ENCODE measurements at places on chromosomes 2 and 18. TPM values are rescaled to one million over a fixed set of nuclear protein-coding genes. Genes with fewer than 3 reads are reported as not detected.
A peak's percentile ranks its signal among the peaks of the same experiment; 100 is the strongest.

The GAREM1 gene
- 21.0 TPM for total RNA-seq

The ERICH2 gene
- total RNA-seq, result 19.7 TPM

The PIEZO2 gene
- total RNA-seq, result 6.5 TPM

The TRIM43 gene
- total RNA-seq, result not detected

The UGT1A9 gene
- not detected for total RNA-seq

The SKA1 gene
- total RNA-seq, result 0.76 TPM

The SERPINB7 gene
- total RNA-seq, result not detected

The EPB41L5 gene
- 182 TPM for total RNA-seq

The CDH20 gene
- not detected for total RNA-seq

DNA sequence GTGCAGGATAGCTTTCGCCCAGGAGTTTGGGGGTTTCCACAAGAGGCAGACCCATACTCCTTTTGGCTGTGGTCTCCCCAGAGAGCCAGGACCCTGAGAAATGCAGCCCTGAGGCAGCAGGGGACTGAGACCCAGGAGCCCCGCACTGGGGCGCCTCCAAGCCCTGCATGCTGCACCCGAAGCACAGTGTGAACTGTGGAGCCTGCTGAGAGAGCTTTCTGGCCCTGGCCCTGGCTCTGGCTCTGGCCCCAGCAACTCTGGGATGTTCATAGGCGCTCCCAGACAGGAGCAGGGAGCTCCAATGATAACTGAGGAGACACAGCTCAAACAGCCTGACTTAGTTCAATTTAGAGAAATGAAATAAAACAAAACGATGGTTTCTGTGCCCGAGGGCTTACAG, 96.4 kb upstream of the TEX51 start:
- no peak for DNase-seq
- H3K27me3 ChIP-seq, result no peaks in the 10 kb centered on the region
- H3K27ac ChIP-seq, result no peak overlapping the region

DNA sequence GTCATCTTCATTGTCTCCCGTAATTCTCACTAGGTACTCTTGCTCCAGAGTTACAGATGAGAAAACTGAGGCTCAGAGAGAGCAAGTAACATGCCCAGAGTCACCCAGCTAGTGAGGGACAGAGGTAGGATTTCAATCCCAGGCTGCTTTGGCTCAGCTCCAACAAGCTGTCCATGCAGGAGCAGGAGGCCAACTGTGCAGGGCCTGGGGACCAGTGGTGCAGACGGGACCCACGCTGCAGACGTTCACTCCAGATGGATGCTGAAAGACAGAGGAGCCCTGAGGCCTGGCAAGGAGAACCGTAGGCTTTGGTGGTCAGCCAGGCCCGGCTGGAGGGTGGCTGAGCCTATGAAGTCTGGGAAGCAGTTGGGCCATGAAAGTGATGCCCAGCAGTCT, 102.6 kb downstream of the MCFD2 start:
- peaks cover 39% of the 10 kb centered on the region for H3K4me1 ChIP-seq
- H3K27ac ChIP-seq, result peak overlapping the region; percentile 86
- DNase-seq, result no peak
- no peaks in the 10 kb centered on the region for H3K36me3 ChIP-seq
- H3K27me3 ChIP-seq, result no peaks in the 10 kb centered on the region
- no peak overlapping the region for H3K4me3 ChIP-seq

DNA sequence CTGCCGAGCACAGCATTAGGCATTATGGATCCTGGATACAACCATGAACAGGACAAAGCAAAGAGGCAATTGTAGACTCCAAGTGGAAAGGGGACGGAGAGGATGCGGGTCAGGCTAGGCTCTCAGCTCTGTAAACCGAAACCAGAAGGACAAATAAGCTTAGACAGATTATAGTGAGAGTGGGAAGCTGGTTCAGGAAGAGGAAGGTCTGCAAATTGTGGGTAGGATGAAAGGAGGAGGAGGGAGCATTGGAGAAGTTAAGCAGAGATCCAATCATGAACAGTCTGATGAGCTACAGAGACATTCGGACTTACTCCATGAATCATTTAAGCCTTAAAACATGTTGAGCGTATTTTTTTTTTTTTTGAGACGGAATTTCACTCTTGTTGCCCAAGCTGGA, 3.0 kb downstream of the MSH6 start:
- no peak overlapping the region for H3K4me3 ChIP-seq
- H3K27me3 ChIP-seq, result no peaks in the 10 kb centered on the region
- DNase-seq, result no peak
- H3K36me3 ChIP-seq, result no peaks in the 10 kb centered on the region

DNA sequence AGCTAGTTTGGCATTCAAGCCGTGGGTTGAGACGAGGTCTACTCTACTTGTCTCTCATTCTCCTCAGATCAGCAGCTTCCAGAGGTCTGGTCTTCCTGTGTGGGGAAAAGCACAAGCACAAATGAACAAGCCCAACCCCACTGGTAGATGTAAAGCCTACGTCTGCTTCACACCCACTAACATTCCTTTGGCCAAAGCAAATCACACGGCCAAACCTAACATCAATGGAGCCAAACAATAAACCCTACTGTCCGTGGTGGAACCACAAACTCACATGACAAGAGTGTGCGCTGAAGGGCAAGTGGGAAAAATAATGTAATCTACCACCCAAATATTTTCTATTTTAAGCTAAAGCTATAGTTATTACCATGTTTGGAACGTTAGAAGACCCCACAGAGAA, 179.3 kb upstream of the MGAT5 start:
- no peaks in the 10 kb centered on the region for H3K27me3 ChIP-seq
- no peak overlapping the region for H3K4me3 ChIP-seq
- DNase-seq, result no peak

DNA sequence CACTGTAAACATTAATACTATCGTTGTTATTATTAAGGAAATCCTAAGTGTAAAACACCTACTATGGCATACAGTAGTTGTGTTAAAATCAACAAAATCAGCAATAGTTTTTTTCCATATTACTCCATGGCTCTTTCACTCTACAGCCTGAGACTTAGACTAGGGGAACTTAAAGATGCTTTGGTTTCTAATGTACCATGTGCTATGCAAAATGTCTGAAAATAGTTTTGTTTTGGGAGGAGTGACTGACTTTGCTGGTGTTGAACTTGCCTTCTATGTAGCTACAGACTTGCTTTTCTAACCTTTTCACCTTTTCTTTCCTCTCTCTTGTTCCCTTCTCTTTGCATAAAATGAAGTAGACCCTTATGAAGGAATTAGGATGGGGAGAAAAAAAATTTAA, 159.0 kb upstream of the CCDC195 start:
- no peak overlapping the region for H3K4me3 ChIP-seq

DNA sequence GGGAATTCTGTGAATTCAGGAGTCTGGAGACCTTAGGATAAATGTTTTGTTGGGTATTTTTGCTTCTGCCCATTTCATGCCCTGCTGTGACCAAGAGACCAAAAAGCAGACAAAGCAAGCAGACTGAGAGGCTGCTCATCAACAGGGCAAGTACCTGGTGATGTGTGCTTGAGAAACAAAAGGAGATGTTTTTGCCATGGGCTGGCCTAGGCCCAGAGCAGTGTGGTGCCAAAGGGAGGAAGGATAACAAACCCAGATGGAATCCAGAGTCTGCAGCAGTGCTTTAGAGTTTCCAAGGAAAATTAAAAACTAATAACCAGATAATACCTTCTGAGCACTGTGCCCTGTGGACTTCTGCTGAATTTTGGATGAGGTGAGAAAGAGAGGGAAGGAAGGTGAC, 538.4 kb downstream of the STK39 start:
- H3K4me3 ChIP-seq, result no peak overlapping the region
- no peaks in the 10 kb centered on the region for H3K36me3 ChIP-seq
- no peak for DNase-seq
- H3K4me1 ChIP-seq, result no peaks in the 10 kb centered on the region
- H3K27me3 ChIP-seq, result no peaks in the 10 kb centered on the region

DNA sequence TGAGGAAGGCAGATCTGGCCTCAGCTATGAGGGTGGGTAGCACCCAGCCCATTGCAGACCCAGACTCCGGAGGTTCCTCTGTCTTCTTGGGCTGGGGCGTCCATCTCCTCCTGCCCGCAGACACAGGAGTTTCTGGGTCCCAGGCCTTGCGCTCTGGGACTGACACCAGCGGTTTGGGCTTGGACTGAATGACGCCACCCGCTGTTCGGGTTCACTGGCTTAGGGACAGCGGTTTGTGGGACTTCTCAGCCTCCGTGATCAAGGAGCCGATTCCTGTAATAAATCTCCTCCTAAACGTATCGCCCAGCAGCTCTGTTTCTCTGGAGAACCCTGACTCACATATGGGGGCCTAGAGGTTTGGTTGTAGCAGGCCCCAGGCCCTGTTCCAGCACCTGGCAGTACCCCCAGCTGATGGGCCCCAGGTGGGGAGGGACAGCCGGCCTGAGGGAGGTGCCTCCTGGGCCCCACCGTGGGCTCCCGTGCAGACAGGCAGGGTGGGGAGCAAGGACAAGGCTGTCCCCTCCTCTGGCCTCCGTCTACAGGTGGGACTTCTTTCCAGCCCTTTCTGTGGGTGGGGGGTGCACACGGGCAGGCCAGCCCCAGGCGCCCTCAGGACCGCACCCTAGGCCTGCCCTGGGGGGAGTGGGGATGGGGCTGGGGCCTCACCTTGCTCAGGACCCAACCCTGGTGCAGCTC, 4.5 kb upstream of the AQP12A start:
- DNase-seq, result peak; percentile 62
- H3K36me3 ChIP-seq, result no peaks in the 10 kb centered on the region
- H3K4me3 ChIP-seq, result no peak overlapping the region
- H3K27me3 ChIP-seq, result no peaks in the 10 kb centered on the region

DNA sequence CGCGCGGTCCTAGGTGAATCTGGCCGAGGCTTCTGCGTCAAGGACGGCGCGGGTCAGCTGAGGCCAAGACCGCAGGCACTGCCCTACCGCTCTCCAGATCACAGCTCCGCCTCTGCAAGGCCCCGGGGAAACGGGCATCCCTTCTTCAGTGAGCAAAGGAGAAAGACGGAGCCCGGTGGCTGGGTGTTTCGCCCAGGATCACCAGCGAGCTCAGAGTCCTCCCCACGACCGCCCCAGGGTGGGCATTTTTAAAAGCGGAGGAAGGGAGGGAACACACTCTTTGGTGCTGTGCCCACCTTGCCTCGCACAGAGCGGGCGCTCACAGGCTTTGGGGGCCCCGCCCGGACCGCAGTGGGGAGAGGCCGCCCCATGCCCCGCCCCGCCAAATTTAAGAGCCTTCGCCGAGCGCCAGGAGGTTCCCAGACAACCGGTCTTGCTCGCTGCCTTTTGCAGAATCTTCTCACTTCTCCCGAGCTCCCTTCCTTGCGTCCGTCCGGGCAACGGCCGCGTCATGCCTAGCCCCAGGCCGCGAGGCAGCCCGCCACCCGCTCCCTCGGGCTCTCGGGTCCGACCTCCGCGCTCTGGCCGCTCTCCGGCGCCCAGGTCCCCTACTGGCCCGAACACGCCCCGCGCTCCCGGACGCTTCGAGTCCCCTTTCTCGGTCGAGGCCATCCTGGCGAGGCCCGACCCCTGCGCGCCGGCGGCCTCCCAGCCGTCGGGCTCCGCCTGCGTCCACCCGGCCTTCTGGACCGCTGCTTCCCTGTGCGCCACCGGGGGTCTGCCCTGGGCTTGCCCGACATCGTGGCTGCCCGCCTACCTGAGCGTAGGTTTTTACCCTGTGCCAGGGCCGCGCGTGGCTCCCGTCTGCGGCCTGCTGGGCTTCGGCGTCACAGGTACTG, at the start of gene NOTO:
Gene NOTO (plus strand): TSS at position 419 of the 899 bp plus-strand sequence. CDS start 93 bp downstream, at position 512.
- peak; percentile 86 for DNase-seq
- H3K4me1 ChIP-seq, result peaks cover 17% of the 10 kb centered on the region
- peaks cover 18% of the 10 kb centered on the region for H3K27me3 ChIP-seq
- no peak within 1 kb of the TSS for H3K27ac ChIP-seq
- no peaks in the 10 kb centered on the region for H3K36me3 ChIP-seq
- H3K4me3 ChIP-seq, result no peak within 1 kb of the TSS

- no peaks in the 10 kb centered on the region for H3K36me3 ChIP-seq
- no peak overlapping the region for H3K27ac ChIP-seq
- DNase-seq, result no peak
- H3K4me1 ChIP-seq, result no peaks in the 10 kb centered on the region
- no peak overlapping the region for H3K4me3 ChIP-seq
- no peaks in the 10 kb centered on the region for H3K27me3 ChIP-seq
These were observed 61.5 kb upstream of the DOCK10 start for GRCh38 chr2:225103737-225104141.

DNA sequence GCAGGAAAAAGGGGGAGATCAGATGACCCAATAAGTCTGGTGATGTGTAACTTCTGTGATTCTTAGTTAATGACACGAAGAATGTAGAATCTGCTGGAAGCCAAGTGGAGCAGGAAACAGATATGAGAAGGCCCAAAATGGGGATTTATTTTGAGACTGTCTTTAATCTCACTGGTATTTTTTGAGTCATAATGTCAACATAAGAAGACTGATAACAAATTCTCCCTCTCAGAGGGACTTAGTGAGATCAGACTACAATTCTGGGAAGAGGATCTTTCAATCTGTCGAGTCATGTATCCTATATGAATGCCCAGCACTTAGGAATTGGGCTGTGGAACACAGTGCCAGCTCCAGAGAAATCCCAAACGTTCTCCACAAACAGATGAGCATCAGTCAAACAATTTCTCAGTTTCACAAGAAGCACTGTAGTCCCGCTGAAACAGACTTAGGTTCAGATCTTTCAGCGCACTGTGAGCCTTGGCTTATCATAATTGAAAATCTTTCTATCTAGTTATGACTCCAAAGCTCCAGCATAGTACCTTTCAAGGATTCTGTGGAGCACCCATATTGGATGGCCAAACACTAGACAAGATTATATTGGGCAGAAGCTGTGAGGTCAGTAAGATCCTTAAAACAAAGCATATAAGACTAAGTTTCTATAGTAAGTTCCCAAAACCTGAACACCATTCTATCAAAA, 738.2 kb downstream of the LRP1B start:
- DNase-seq, result no peak
- no peaks in the 10 kb centered on the region for H3K4me1 ChIP-seq
- no peak overlapping the region for H3K4me3 ChIP-seq
- H3K36me3 ChIP-seq, result no peaks in the 10 kb centered on the region

DNA sequence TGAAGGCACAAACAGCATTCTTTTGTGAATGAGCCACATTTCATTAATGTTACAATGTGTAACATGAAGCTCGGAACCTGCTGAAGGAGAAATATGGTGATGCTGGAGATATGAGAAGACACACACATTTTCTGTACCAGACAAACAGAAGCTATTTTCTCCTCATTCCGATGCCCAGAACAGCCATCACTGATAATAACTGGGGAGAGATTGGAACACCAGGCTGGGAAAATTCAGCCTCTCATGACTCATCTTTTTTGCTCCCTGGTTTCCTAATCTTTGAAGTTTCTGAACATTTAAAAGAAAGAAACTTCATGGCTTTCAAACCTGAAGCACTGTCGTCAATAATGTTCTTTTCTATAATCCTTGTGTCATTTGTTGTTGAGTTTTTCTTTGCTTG, 110.9 kb downstream of the LYPD6 start:
- no peak overlapping the region for H3K4me3 ChIP-seq
- DNase-seq, result no peak
- no peaks in the 10 kb centered on the region for H3K27me3 ChIP-seq
- no peaks in the 10 kb centered on the region for H3K36me3 ChIP-seq
- H3K4me1 ChIP-seq, result no peaks in the 10 kb centered on the region
- H3K27ac ChIP-seq, result no peak overlapping the region

DNA sequence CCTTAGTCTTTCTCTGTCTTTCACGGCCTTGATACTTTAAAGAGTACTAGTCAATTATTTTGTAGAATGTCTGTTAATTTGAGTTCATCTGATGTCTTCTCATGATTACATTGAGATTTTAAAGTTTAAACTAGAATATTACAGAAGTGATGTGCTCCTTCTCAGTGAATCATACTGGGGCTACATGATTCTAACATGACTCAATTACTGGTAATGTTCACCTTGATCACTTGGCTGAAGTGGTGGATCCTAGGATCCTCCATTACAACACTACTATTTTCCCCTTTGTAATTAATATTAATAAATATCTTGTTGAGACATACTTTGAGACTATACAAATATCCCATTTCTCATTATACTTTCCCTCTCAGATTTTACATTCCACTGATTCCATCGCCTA, 148.5 kb downstream of the CAMKMT start:
- no peaks in the 10 kb centered on the region for H3K27me3 ChIP-seq
- no peak overlapping the region for H3K27ac ChIP-seq
- no peaks in the 10 kb centered on the region for H3K36me3 ChIP-seq
- no peak overlapping the region for H3K4me3 ChIP-seq

All from upper lobe of left lung (tissue), 6 donors.